Activated CD4-positive, alpha-beta T cell treated with anti-CD3 and anti-CD28 coated beads, Interleukin-2, amount 10 ng/mL, durations not matched to agents 7 days and 5 days (primary cell): ENCODE measurements at places on chromosomes 1 and 21.

GRCh38 chr21:45109831-45110492 is 35.6 kb downstream of the ADARB1 start:
- H3K4me1 ChIP-seq = peaks cover 65% of the 10 kb centered on the region

- no peak overlapping the region for H3K27ac ChIP-seq
- peaks cover 16% of the 10 kb centered on the region for H3K27me3 ChIP-seq
- H3K4me3 ChIP-seq = no peak overlapping the region
- DNase-seq = no peak
- H3K36me3 ChIP-seq = no peaks in the 10 kb centered on the region
- H3K4me1 ChIP-seq = no peaks in the 10 kb centered on the region
These were observed 196.3 kb upstream of the FOXD3 start for GRCh38 chr1:63126104-63126503.

- H3K27ac ChIP-seq = no peak overlapping the region
- H3K27me3 ChIP-seq = peaks cover 10% of the 10 kb centered on the region
- DNase-seq = no peak
- H3K4me3 ChIP-seq = no peak overlapping the region
- H3K36me3 ChIP-seq = no peaks in the 10 kb centered on the region
- no peaks in the 10 kb centered on the region for H3K4me1 ChIP-seq
These were observed 10.1 kb upstream of the ZBTB8B start for GRCh38 chr1:32454726-32455125.

GRCh38 chr1:53731043-53731600 is 7.8 kb downstream of the GLIS1 start:
- H3K27me3 ChIP-seq = peaks cover 32% of the 10 kb centered on the region
- H3K4me3 ChIP-seq = no peak overlapping the region
- H3K27ac ChIP-seq = no peak overlapping the region

DNA sequence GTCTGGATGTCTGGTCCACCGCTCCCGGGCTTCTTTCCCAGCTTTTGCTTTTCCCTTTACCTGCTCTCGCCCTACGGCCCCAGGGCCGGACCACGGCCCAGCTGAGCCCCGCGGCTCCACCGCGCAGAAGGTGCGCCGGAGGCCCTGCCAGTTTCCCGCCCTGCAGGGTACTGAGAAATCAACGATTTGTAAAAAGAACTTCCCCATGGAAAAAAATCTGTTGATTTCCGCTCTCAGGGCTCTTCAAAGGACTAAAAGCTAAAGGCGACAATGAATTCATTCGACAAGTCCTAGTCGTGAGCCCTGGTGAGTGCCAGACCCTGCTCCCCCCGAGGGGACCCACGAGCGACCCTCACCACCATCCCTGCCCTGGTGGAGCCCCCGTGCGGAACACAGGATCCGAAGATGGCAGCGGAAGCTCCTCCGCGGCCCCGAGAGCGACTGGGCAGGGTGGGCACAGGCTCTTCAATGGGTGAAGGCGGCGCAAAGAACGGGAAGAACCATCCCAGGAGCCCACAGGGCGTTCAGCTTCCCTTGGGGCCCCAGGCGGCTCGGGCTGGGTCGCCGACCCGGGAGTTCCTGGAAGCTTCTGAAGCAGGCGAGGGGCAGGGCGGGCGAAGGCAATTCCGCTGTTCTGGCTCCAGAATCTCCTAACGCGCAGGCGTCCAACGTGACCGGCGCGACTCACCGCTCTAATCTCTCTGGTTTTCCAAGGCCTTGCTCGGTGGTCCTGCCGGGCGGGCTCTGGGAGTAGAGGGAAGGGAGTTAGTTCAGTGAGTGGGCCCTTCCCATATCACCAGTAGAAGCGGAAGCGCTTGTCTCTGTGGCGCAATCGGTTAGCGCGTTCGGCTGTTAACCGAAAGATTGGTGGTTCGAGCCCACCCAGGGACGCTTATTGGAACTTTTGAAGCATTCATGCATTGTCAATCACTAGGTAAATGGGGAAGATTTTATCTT is 6.6 kb upstream of the RNU1-2 start:
- H3K4me3 ChIP-seq = peak overlapping the region; percentile 77
- H3K27me3 ChIP-seq = peaks cover 67% of the 10 kb centered on the region
- H3K27ac ChIP-seq = peak overlapping the region; percentile 78
- DNase-seq = peak; percentile 32
- peaks cover 14% of the 10 kb centered on the region for H3K4me1 ChIP-seq
- no peaks in the 10 kb centered on the region for H3K36me3 ChIP-seq

DNA sequence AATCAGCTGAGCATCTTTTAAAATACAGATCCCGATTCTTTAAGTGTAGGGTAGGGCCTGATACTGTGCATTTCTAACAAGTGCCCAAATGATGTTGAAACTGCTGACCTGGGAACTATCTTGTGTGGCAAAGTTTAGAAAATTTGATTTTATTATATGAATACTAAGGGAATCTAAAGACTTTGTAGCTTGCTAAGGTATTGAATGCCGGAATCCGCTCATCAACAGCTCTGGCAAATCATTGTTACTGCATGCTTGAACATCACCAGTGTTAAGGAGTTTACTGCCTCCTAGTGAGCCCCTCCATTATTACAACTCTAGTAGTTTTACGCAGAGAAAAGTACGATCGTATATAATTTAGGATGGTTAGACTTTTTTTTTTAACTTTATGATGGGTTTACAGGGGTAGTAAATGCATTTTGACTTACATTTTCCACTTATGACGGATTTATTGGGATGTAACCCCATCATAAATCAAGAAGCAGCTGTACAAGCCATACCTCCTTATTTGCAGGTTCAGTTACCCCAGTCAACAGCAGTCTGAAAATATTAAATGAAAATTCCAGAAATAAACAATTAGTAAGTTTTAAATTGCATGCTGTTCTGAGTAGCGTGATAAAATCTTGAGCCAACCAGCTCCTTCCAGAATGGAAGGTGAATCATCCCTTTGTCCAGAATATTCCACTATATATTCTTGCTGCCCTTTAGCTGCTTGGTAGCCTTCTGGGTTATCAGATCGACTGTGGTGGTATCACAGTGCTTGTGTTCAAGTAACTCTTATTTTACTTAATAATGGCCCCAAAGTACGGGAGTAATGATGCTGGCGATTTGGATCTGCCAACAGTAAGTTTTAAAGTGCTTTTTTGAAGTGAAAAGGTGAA is 892 bp downstream of the TYW3 start:
- DNase-seq = peak; percentile 78
- peak overlapping the region; percentile 99 for H3K27ac ChIP-seq
- H3K27me3 ChIP-seq = no peaks in the 10 kb centered on the region
- peaks cover 22% of the 10 kb centered on the region for H3K36me3 ChIP-seq
- peak overlapping the region; percentile 97 for H3K4me3 ChIP-seq

DNA sequence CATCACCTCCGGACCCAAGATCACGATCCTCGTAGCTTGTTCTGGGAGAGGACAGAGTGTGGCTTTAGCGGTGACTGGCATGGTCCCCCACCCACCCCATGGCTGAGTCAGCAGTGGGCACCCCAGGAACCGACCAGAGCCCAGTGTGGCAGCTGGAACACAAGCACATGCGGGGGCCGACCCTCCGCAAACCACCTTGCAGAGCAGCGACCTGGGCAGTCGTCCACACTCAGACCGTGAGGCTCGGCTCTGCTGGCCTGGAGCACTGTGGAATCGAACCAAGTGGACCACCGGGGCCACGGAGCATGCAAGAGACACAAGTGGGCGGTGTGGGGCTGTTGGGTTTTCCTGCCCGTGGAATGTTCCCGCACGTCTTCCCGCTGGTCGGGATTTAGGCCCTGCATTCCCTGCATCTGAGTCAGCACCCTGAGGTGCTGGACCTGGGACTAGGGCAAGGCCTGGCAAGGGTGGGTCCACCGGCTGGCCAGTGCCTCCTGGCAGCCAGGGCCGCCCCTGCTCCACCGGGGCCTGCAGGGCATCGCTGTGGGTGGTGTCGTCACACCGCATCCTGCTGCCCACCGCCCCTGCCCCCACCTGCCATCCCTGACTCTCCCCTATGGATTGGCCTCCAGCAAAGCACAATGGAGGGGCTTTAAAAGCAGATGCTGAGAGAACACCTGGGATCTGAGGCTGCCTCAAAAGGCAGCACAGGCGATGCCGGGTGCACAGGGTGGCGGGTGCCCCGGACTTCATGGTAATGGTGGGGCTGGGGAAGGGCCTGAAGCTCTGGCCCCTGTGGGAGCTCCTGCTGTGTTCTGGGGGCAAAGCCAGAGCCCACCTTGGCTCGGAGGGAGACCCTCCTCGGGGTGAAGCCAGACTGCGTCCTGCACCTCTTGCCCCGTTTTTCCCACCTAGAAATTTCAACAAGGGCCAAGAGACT is 18.5 kb downstream of the MORN1 start:
- no peaks in the 10 kb centered on the region for H3K36me3 ChIP-seq
- no peak overlapping the region for H3K27ac ChIP-seq
- DNase-seq = no peak
- no peaks in the 10 kb centered on the region for H3K4me1 ChIP-seq
- H3K4me3 ChIP-seq = no peak overlapping the region

GRCh38 chr1:219428651-219429050 is 184.3 kb downstream of the ZC3H11B start:
- H3K4me3 ChIP-seq = no peak overlapping the region
- no peak overlapping the region for H3K27ac ChIP-seq
- no peaks in the 10 kb centered on the region for H3K36me3 ChIP-seq
- no peaks in the 10 kb centered on the region for H3K4me1 ChIP-seq
